Muscle of back (tissue), 13 donors: ENCODE measurements at places on chromosomes 3 and 15. TPM values are rescaled to one million over a fixed set of nuclear protein-coding genes. Genes with fewer than 3 reads are reported as not detected.

ANKRD34C gene
- 0.06 TPM for polyA plus RNA-seq

CLN6 gene
- polyA plus RNA-seq, result 14.1 TPM

CCR3 gene
- polyA plus RNA-seq, result 0.20 TPM

ADGRG7 gene
- not detected for polyA plus RNA-seq

CELF6 gene
- polyA plus RNA-seq, result 0.72 TPM

CCDC54 gene
- polyA plus RNA-seq, result 4.8 TPM

CORO2B gene
- 6.3 TPM for polyA plus RNA-seq

CNTN4 gene
- 11.0 TPM for polyA plus RNA-seq

ZBBX gene
- 0.08 TPM for polyA plus RNA-seq

IQCF5 gene
- not detected for polyA plus RNA-seq

A4GNT gene
- polyA plus RNA-seq, result 0.23 TPM

LMCD1 gene
- 197 TPM for polyA plus RNA-seq

LMAN1L gene
- polyA plus RNA-seq, result not detected

EFCAB12 gene
- 0.13 TPM for polyA plus RNA-seq

GOLGA8T gene
- not detected for polyA plus RNA-seq

C2CD4A gene
- not detected for polyA plus RNA-seq

THRB gene
- 1.7 TPM for polyA plus RNA-seq

POPDC2 gene
- 21.1 TPM for polyA plus RNA-seq

MCTP2 gene
- polyA plus RNA-seq, result 0.75 TPM

NTRK3 gene
- polyA plus RNA-seq, result 5.0 TPM

TMEM158 gene
- 2.1 TPM for polyA plus RNA-seq

RGMA gene
- 55.5 TPM for polyA plus RNA-seq

ZCWPW2 gene
- 2.2 TPM for polyA plus RNA-seq

TMEM89 gene
- polyA plus RNA-seq, result not detected

TRPC1 gene
- 7.9 TPM for polyA plus RNA-seq

STRIT1 gene
- 57.9 TPM for polyA plus RNA-seq

PP2D1 gene
- 0.12 TPM for polyA plus RNA-seq

CHD2 gene
- 56.8 TPM for polyA plus RNA-seq

PATL2 gene
- 0.55 TPM for polyA plus RNA-seq

NMD3 gene
- polyA plus RNA-seq, result 47.4 TPM

XIRP1 gene
- polyA plus RNA-seq, result 148 TPM

GP5 gene
- 0.21 TPM for polyA plus RNA-seq

PARP14 gene
- polyA plus RNA-seq, result 7.0 TPM

CMTM8 gene
- 2.6 TPM for polyA plus RNA-seq

CCDC33 gene
- polyA plus RNA-seq, result 0.31 TPM

FAM81A gene
- polyA plus RNA-seq, result 1.1 TPM

RBM15B gene
- 27.7 TPM for polyA plus RNA-seq

ARPP21 gene
- polyA plus RNA-seq, result 171 TPM

IGSF11 gene
- 4.0 TPM for polyA plus RNA-seq

KBTBD12 gene
- 19.0 TPM for polyA plus RNA-seq

STIMATE gene
- 8.0 TPM for polyA plus RNA-seq

CACNA2D2 gene
- 5.6 TPM for polyA plus RNA-seq

DNAH1 gene
- 5.5 TPM for polyA plus RNA-seq

EAF2 gene
- 9.3 TPM for polyA plus RNA-seq

KLF15 gene
- polyA plus RNA-seq, result 0.80 TPM

KBTBD13 gene
- polyA plus RNA-seq, result 1.5 TPM

BSN gene
- 0.77 TPM for polyA plus RNA-seq

GABRR3 gene
- not detected for polyA plus RNA-seq

PPP4R2 gene
- 58.8 TPM for polyA plus RNA-seq

PRR20G gene
- polyA plus RNA-seq, result not detected

RBP2 gene
- polyA plus RNA-seq, result not detected

SLC2A2 gene
- polyA plus RNA-seq, result 0.52 TPM

ST8SIA2 gene
- polyA plus RNA-seq, result 6.9 TPM

CATSPER2 gene
- 2.0 TPM for polyA plus RNA-seq
